Mucosa of gallbladder (tissue), 1 donor: ENCODE measurements at places on chromosomes 6 and 20. TPM values are rescaled to one million over a fixed set of nuclear protein-coding genes. Genes with fewer than 3 reads are reported as not detected.

The SMIM26 gene
- total RNA-seq, result 65.2 TPM

The BPIFB1 gene
- 0.78 TPM for total RNA-seq

The TCP11 gene
- not detected for total RNA-seq

The MMP24 gene
- total RNA-seq, result 1.6 TPM

The DZANK1 gene
- 3.3 TPM for total RNA-seq

The RAET1E gene
- 0.23 TPM for total RNA-seq

The LY6G5C gene
- 5.2 TPM for total RNA-seq

The IMPG1 gene
- total RNA-seq, result not detected

The RSPO4 gene
- total RNA-seq, result 0.26 TPM

The BPIFA1 gene
- not detected for total RNA-seq

The EDN1 gene
- total RNA-seq, result 6.5 TPM

The SLC35D3 gene
- total RNA-seq, result not detected

The NKX2-4 gene
- total RNA-seq, result not detected

The FABP7 gene
- not detected for total RNA-seq

The KCNK16 gene
- not detected for total RNA-seq

The DEFB124 gene
- total RNA-seq, result 0.81 TPM

The KLHDC3 gene
- 93.8 TPM for total RNA-seq

The BPIFB4 gene
- total RNA-seq, result not detected

The FAM162B gene
- total RNA-seq, result 2.7 TPM

The ASIP gene
- total RNA-seq, result not detected

The TXLNB gene
- total RNA-seq, result 0.75 TPM
